Astrocyte of the cerebellum (primary cell): ENCODE measurements at places on chromosomes 4 and X.
A peak's percentile ranks its signal among the peaks of the same experiment; 100 is the strongest.

DNA sequence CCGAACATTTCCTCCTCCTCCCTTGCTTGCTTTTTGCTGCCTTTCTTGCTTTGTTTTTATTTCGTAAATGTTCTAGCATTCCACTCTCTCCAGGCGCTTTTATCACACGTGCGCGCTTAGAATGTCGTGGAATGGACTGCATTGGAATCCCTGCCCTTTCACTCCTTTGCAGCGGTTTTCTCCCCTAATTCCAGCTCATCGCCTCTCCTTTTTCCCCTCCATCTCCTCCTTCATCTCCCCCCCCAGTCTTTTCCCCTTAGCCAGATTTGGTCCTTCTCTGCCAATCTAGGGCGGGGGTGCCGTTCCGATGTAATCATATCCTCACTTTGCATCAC lies 579 bp downstream of the OGT start:
- no peak for DNase-seq

DNA sequence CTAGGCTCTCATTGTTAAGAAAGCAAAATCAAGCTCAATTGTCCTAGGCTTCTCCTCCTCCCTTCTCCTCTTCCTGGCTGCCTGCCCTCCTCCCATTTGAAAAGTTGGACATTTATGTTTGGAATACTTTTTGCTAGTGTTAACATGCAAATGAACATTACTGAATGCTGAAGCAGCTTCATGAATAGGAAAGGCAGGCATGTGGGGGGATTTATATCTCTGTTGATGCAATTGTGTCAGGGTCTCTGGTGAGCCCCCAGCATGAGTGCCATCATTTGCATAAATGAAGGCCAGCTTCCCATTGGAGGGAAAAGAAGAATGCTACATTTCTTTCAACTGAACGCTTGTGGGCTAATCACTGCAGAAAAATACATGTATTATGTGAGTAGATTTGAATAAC lies 160.1 kb upstream of the NDST3 start:
- DNase-seq = no peak

DNA sequence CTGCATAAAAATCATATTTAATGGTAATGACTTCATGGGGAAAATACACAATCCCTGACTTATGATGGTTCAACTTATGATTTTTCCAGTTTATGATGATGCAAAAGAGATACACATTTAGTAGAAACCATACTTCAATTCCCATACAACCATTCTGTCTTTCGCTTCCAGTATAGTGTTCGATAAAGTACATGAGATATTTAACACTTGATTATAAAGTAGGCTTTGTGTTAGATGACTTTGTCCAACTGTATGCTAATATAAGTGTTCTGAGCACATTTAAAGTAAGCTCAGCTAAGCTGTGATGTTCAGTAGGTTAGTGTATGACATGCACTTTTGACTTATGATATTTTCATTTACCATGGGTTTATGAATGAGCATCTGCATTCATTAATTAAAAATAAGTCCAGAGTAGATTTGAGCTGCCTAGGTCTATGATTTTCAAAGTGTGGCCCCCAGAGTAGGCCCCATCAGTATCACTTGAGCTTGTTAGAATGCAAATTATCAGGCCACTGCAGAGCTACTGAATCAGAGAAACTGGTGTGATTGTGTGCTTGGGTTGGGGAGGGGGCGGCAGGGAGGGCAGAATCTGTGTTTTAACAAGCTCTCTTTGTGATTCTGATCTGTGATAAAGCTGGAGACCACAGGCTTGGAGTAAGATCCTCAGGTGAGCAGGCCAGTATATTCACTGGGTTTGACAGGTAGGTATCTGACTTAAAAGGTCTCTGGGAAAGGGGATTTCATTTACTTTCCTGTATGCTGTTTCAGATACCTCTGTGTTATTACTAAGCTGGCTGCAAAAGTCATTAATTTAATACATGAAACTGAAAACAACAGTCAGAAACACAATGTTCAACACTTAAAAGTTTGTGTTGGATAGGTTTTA lies 8.4 kb downstream of the ATP10D start:
- no peak for DNase-seq

GRCh38 chr4:188030401-188030800 lies 34.8 kb downstream of the ZFP42 start:
- DNase-seq = no peak

GRCh38 chr4:96301715-96302114 lies 461.8 kb downstream of the PDHA2 start:
- DNase-seq = no peak

DNA sequence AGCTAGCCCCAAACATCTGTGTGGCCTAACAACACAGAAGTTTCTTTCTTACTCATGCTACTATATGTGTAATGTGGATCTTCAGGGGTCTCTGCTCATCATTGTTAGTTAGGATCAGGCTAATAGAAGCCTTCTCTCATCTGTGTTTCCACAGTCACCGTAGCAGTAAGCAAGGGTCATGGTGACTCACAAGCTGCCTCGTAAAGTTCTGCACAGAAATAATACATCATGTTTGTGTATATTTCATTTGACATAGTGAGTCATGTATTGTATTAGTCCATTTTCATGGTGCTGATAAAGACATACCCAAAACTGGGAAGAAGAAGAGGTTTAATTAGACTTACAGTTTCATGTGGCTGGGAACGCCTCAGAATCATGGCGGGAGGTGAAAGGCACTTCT lies 38.7 kb downstream of the SLC4A4 start:
- peak; percentile 31 for DNase-seq

DNA sequence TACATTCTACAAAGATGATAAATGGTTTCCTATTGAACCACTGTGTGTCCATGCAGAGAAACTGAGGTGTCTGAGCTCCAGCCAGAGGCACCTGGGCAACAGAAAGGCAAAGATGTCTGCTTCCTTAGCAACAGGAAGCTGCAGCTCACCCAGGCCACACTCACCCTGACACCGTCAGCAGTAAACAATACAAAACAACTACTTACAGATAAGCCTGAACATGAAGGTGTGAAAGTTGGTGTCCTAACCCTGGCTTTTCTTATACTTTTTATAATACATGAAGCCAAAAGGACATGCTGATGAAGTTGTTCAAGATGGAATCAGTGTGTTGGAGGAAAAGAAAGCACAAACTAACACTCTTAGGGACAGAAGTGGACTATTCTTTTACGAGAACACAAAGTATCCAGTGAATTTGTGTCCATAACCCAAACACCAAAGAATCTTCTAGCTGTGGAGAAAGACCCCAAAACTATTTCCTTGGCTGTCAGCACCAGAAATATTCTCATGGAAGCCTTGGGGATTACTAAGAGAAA lies 117.3 kb downstream of the SYNPO2 start:
- no peak for DNase-seq

DNA sequence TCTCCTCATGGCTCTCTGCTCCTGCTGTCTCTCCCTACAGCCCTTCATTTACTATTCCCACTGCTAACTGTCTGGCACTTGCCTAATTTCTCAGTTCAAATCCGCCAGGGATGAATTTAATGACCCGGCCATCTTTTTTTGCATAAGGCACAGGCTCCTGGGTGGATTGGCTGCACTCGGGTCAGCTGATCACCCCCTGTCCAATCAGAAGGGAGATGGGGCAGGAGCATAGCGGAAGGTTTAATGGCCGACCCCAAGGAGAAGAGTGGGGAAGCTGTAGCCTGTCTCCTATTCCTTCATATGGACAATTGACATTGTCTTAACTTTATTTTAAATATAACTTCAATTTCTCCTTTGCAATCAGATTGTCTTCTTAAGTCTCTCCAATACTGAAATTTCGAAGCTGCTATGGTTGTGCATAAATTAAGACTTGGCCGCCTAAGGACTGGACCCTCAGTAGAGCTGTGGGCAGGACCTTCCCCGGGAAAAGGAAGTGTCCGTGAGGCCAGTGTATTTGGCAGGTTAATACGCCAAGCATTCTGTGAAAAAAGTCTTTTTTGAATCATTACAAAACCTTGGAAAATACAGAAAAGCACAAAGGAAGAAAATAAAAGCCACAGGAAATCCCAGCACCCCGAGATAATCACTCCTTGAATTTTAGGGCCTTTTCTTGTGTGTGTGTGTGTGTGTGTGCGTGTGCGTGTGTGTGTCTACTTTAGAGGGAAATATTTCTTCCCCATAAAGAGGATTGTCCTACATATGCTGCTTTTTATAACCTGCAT lies 55.5 kb downstream of the SMIM20 start:
- DNase-seq = no peak

DNA sequence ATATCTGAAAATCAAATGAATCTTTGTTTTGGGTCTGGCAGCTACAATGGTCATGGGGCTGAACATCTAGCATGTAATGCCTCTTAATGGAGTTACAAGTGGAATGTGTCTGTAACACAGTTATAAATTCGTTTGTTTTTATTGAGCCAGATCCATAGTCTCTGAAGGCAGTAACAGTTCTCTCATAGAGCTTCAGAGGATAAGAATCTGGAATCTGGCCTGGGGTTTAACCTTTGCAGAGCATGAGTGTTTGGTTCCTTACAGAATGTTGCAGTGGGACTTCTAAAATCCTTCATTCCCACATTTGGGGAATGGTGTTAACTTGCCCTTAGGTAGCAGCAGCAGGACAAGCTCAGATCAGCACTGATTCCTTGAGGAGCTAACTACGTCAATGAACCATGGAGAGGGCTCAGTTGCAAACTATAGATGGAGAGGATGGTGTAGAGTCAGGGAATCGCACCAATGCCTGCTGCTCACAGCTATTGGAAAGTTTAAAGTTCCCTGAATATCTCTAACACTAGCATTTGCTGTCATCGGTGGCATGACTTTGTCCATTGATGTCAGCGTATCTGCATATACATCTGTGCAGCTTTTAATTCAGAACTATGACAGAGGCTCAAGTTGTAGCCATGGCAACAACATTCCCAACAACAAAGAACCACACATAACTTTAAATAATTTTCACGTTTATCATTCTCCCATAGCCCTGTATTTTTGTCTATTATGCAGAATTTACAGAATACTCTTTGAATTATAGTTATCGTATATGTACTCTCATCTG lies 72.2 kb downstream of the RASGEF1B start:
- no peak for DNase-seq

GRCh38 chr4:14233126-14233525 lies 605.6 kb upstream of the BOD1L1 start:
- no peak for DNase-seq

DNA sequence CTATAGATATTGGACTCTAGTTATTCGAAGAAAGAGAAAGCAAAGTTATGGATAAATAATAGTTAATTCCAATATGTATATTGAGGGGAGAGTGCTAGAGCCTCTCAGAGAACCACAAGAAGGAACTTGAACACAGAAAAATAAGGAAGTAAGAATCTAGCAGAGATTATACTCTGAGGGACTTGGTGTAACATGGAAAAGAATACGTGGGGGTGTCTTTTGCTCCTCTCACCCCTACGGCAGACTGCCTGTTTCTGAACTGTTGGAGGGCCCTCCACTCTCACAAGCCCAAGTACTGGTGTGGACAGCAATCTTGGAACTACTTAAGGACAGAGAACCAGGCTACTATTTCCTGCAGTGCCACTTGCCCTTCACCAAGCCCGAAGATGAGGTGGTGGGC lies 1174.4 kb upstream of the PCDH10 start:
- DNase-seq = no peak

DNA sequence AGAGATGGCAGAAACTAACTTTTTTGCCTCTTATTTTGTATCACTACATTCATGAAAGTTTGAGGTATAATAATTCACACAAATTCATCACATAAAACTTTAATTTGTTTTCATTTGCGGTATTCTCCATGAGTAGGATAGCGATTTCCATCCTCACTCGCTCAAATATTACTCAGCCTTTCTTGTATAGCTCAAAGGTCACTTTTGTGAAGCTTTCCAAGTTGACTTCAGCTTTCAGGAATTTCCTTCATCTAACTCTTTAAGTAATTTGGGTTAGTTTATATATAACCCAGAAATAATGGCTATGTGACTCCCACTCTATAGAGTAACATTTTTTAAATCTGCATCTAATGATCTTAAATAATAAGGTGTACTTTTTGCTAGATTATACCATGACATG lies 314.4 kb downstream of the IL1RAPL1 start:
- DNase-seq = no peak

DNA sequence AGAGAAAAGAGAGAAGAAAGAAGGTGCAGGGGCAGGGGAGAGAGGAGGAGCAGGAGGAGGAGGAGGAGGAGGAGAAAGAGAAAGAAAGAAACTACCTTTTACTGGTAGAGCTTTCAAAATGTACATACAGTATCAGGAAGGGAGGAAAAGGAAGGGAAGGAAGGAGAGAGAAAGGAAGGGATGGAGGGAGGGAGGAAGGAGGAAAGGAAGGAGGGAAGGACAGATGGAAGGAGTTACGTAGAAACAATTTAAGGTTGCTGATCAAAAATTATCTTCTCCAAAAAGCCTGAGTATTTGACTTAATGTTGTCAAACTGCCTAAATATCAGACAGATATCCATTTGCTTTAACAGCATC lies 13.4 kb downstream of the TBC1D9 start:
- no peak for DNase-seq

- DNase-seq = no peak
Measured at GRCh38 chr4:84166486-84166885, 332.6 kb downstream of the NKX6-1 start.

GRCh38 chr4:150987204-150987603 lies 27.9 kb downstream of the LRBA start:
- no peak for DNase-seq

- peak; percentile 52 for DNase-seq
Measured at GRCh38 chr4:112938461-112939058, 110.9 kb upstream of the ANK2 start.

DNA sequence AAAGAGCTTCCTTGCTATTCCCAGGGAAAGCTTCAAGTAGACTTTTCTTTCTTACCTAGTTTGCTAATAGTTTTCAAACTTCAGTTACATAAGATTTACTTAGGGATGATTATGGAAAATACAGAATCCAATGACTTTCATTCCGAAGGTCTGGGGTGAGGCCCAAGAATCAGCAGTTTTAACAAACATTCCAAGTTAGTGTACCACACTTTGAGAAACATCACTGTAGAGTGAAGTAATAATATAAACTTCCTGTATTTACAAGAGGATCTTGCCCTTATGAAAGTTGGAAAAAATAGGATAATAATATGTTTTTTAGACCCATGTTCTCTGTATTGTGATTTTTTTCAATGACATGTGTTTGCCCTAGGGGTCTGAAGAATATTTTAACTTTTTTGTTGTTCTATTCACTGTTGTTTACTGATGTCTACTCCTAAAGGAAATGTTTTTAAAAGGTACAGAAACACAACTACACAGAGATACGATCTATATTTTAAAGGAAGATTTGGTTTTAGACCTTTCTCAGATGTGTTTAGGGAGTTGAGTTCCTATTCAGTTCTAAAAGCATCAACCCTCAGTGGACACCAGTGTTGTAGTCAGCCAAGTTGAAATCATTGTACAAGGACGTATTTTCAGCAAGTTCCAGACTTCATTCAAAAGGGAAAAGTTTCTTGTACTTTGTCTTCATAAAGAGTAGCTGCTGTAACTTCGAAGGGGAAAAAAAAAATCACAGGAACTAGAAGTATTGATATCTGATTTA lies 295.8 kb upstream of the SLC7A11 start:
- no peak for DNase-seq
